ENCODE measurements at places on chromosomes 16 and 17.

DNA sequence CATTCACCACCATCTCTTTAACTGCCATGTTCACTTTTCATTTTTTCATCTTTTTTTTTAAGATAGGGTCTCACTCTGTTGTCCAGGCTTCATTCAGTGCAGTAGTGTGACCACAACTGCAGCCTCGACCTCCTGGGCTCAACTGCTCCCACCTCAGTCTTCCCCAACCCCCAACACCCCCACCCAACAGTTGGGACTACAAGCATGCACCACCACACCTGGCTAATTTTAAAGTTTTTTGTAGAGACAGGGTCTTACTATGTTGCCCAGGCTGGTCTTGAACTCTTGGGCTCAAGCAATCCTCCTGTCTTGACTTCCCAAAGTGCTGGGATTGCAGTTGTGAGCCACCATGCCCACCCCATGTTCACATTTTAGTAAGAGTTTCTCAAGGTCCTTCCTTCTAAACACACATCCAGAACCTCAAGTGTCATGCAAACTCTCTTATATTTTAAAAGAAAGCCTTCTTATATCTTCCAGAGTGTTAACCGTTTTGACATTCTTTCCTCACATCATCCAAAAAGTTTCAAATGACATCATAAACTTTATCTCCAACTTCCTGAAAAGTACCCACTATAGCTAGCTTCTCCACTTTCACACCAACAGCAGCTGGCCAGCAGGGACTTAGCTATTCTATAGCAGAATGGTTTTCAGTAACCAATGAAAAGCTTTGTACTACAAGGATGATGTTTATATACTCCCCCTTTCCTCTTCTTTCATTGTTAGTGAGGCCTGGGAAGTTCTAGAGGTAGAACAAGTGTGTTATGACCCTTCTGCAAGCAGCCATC lies 49.3 kb downstream of the TRAF4 start:
- no peak for DNase-seq

- DNase-seq = no peak
Measured at GRCh38 chr17:76951375-76951905, 83.2 kb downstream of the MGAT5B start.

DNA sequence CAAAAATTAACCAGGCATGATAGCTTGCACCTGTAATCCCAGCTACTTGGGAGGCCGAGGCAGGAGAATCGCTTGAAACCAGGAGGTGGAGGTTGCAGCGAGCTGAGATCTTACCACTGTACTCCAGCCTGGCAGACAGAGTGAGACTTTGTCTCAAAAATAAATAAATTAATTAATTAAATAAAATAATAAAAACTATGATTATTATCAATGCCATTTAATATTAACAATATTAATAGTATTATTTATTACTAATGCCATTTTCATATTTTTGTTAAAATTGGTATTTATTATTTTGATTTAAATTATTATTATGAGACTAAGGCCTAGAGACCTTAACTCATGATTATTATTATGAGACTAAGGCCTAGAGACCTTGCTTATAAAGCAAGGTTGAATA lies 121.2 kb downstream of the CDH11 start:
- DNase-seq = no peak

DNA sequence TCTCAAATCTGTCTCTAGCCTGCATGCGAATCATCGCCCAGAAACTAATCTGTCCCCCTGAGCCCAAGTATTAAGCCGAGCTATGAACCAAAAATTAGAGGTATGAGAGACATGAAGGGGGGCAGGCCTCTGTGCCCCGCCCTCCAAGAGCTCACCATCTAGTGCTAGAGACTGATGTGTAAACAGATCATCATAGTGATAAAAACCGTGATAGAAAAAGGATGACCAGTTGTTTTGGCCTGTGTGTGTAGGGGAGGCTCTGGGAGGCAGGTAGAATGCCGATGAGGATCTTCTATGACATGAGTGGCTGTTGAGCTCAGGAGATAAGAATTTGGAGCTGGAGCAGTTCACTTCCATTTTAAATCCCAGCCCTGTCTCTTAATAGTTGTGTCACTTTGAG lies 89.1 kb upstream of the TBX2 start:
- no peak for DNase-seq

DNA sequence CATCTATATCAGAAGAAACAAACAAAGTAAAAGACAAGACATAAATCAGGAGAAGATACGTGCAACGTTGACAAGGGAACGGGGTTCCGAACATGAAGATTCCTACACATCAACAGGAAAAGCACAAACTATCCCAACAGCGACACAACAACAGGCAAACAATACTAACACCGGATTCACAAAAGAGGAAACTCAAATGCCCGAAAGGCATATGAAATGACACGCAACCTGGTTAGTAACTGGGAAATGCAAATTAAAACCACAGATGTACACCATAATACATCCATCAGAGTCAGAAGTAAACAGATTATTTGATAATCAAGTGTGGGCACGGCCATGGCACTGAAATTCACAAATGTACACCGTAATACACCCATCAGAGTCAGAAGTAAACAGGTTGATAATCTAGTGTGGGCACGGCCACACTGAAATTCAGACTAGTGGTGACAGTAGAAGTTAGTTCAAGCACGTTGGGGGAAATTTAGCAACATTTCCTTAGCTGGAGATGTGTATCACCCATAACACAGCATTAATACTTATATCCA lies 171.9 kb upstream of the RPH3AL start:
- DNase-seq = no peak

- DNase-seq = no peak
Measured at GRCh38 chr16:85190572-85190971, 78.3 kb upstream of the CIBAR2 start.

DNA sequence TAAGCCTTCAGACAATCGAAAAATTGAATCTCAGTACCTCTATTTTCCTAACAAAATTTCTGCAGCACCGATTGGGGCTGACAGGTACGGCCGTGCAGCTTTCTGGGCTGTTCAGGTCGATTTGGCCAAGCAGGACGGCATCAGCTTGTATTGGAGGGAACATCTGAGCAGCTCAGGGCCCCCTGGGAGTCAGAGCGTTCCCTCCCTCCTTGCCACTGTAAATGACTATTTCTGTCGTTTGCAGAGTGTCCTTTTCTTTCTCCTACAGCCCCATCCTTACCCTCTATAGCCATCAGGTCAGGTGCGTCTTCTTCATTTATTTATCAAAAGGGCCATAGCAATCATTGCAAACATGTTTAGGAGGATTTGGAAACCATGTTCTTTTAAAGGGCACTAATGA lies 731.1 kb downstream of the WWOX start:
- DNase-seq = no peak

- DNase-seq = no peak
Measured at GRCh38 chr17:63698381-63698885, 1.5 kb downstream of the LIMD2 start.

GRCh38 chr16:80695020-80695419 lies 109.4 kb downstream of the CDYL2 start:
- DNase-seq = no peak

DNA sequence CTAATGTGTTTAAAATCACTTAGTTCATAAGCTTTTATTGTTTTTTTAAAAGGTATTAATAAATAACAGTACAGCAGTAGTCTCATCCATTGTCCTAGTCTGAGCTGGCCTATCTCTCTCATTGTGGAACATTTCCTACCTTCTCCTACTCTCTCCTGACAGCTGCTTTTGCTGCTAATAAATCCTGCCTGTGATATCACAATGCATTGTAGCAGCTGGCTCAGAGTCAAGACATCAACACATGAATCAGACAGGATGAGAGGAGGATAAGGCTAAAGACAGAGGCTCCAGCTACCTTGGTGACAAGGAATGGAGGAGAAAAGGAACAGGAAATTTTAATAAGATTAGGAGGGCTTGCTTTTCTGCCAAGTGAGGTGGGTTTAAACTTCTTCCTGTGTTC lies 626.1 kb downstream of the HS3ST4 start:
- no peak for DNase-seq

DNA sequence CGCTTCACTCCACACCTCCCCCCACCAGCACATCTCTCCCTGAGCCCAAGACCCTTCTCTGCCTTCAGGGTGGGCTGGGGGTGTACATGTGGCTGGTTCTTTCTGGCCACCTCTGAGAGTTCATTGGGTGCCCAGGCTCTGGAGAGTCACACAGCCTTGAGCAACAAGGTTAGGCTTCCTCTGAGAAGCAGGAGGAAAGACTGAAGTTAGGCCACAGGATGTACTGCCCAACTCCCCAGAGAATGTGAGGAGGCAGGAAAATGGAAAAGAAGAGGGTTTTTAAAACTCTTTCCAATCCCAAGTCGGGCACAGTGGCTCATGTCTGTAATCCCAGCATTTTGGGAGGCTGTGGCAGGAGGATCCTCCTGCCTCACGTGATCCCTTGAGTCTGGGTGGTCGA lies 7.3 kb downstream of the PCGF2 start:
- DNase-seq = no peak

- DNase-seq = no peak
Measured at GRCh38 chr17:5032865-5033264, 2.4 kb downstream of the SLC52A1 start.

- peak; percentile 29 for DNase-seq
Measured at GRCh38 chr17:80795754-80796153, 195.9 kb upstream of the CHMP6 start.

DNA sequence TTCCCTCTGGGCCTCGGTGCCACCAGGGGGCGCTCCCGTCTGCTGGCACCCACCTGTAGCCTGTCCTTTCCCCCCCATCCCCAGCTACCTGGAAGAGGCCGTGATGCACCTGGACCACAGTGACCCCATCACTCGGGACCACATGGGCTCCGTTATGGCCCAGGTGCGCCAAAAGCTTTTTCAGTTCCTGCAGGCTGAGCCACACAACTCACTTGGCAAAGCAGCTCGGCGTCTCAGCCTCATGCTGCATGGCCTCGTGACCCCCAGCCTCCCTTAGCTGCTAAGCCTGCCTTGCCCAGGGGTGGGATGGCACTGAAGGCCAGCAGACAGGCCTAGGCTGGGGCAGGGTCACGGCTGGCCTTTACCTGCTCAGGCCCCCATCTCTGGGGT lies 818 bp upstream of the NRN1L start:
- DNase-seq = peak; percentile 27

DNA sequence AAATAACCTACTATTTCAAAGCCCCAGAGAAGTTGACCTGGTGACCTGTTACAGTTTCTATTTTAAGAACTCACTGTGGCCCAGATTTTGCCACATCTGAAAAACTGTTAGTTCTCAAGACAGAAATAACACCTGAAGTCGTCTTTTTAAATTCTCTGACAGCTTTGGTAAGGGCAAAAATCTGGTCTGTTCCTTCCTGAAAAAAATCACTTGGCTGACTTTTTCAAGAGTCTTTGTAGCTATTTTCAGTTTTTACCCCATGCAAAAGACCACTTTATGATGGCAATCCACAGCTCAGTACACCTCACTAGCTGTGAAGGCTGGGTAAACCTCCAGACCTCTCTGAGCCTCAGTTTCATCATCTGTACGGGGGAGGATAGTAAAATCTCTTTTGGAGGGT lies 60.7 kb upstream of the SREBF1 start:
- no peak for DNase-seq

DNA sequence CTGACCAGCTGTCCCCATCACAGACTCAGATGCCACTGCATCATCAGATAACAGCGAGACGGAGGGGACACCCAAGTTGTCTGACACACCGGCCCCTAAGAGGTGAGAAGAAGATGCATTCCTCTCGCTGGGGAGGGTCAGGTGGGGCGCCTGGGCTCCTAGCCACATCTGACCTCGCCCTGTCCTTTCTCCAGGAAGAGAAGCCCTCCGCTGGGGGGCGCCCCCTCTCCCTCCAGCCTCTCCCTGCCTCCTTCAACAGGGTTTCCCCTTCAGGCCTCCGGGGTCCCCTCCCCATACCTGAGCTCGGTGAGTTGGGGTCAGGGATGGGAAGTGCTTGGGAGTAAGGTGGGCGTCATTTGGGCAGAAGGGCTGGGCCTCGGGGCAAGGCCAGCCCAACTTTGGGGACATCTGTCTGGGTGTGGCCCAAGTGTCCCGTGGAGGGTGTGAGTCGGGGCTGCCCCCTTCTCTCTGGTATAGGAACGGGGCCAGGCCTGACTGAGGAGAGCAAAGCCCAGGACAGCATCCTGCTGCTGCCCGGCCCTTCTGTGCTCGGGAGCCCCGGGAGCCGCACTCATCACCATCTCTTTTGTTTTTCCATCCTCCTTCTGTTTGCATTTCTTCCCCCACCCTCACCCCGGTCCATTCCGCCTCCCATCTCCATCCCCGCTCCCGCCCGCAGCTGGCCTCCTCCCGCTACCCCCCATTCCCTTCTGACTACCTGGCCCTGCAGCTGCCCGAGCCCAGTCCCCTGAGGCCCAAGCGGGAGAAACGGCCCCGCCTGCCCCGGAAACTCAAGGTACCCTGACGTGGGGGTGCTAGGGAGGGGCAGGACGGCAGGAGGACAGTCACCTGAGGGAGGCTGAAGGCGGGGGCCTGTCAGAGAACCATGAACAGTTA lies 4.9 kb downstream of the INO80E start:
- no peak for DNase-seq

- no peak for DNase-seq
Measured at GRCh38 chr17:47968836-47969235, 2.1 kb upstream of the CDK5RAP3 start.

GRCh38 chr17:13735861-13736260 lies 134.1 kb upstream of the HS3ST3A1 start:
- DNase-seq = no peak

- no peak for DNase-seq
Measured at GRCh38 chr17:81328978-81329926, 34.1 kb upstream of the SLC38A10 start.

GRCh38 chr17:44758414-44759085 lies at the start of gene ADAM11:
Gene ADAM11 (plus strand): TSS chr17:44758988. CDS start chr17:44759200, 212 bp downstream.
- no peak for DNase-seq

DNA sequence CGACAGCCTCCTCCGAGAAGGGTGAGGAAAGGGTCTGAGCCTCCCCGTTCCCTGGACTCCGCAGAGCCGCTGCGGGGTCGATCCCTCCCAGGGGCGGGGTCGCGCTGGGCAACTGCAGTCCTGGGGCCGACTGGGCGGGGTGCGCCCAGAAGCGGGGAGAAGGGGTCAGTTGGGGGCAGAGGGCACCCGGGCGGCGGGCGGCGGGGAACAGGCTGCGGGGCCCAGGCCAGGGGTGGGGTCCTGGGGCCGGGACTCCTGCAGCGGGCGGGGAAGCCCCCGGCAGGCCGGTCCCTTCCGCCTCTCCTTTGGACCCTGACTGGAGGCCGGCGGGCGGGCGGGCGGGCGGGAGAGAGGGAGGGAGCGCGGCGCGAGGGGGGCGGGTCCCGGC lies 352 bp downstream of the GGNBP2 start:
- DNase-seq = peak; percentile 81

GRCh38 chr17:72890711-72891110 lies 201.8 kb downstream of the SLC39A11 start:
- no peak for DNase-seq

GRCh38 chr17:74520790-74521480 lies 10.3 kb downstream of the CD300LB start:
- DNase-seq = no peak

GRCh38 chr16:4748682-4749411 lies 14.5 kb downstream of the DNAAF8 start:
- no peak for DNase-seq

- no peak for DNase-seq
Measured at GRCh38 chr17:57674894-57675293, 70.2 kb downstream of the CCDC182 start.

Data from substantia nigra (tissue), 51 donors.